ENCODE measurements at places on chromosomes 6 and 20.

GRCh38 chr6:100979267-100979666, 98.1 kb upstream of the ASCC3 start:
- DNase-seq, result no peak

DNA sequence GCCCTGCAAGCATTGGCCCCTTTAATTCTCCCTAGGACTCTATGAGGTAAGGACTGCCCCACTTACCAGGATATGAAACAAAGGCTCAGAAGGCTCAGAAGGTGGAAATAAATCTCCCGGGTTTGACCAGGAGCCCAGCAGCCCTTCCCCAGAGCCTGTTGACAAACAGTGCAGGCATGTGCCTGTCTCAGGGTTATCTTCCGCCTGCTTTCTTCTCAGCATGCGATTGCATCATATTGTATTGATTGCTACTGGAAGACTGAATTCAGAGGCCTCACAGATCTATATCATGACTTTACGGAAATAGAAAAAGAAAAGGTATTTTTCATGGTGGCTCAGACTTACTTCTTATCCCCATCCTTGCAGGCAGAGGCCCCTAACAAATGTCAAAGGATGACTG, 92.7 kb downstream of the PHACTR3 start:
- DNase-seq, result no peak

GRCh38 chr6:136767570-136768309, 24.5 kb downstream of the MAP3K5 start:
- peak; percentile 32 for DNase-seq

- DNase-seq, result no peak
Observed at GRCh38 chr20:6940876-6941275, 173.4 kb downstream of the BMP2 start.

- no peak for DNase-seq
Observed at GRCh38 chr6:82413868-82414267, 50.3 kb downstream of the TPBG start.

DNA sequence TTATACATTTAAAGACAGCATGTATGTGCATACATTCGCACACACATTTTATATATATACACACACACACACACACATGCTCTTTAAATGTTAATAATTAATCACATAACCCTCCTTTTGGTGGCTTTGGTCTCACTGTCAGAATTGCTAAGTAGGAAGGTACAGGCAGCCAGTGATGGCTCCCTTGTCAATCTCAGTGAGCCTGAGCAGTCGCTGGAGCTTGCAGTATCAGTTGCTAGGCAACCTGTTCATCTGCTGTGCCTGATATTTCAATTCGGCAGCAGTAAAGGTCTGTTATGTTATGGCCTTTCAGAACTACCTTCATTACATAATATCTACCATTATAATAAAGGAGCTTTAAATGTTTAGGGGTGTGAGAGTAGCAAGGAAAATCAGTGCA, 374.3 kb downstream of the LMBRD1 start:
- DNase-seq, result no peak

DNA sequence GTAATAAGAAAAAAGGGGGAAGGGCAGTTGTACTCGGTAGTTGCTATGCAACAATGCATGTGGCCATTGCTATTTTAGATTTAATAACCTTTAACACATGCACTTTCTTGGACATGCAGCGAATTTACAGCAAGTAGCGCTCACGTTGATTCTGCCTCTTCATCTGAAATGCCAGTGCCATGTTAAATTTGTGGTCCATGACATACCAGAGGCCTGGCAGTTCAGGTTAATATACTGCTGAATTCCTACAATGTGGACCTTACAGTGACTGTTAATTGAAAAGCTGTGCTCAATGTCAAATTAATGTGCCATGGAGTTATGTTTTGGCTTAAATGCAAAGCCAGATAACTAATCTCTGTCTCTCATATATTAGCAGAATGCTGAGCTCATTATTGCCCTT, 699.7 kb downstream of the DOK5 start:
- no peak for DNase-seq

- peak; percentile 3 for DNase-seq
Observed at GRCh38 chr6:155495011-155495768, 39.6 kb upstream of the NOX3 start.

- DNase-seq, result peak; percentile 27
Observed at GRCh38 chr6:90219209-90219985, 77.2 kb downstream of the BACH2 start.

- no peak for DNase-seq
Observed at GRCh38 chr20:35021063-35021462, 65.4 kb downstream of the MYH7B start.

- no peak for DNase-seq
Observed at GRCh38 chr6:27234576-27234975, 12.9 kb upstream of the PRSS16 start.
